ENCODE measurements at places on chromosomes 16 and 17.

DNA sequence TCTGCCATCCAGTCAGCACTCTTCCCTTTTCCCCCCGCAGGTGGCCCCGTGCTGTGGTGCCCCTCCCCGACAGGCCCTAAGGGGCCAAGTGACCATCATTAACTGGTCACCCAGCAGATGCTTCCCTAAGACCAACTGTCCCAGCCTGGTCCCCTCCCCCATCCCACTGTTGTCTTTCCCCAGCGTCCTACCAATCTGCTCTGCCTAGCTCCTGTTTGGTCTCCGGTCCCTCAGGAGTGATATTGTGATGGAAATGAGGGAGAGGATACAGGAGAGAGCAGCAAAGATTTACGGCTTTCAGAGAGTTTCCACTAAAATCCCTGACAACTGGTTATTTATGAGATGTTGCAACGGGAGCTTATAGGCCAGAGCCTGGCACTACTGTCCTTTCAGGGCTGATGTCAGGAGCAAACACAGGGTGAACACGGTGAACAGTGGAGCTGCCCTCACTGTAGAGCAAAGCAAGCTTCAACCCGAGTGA is 1.4 kb upstream of the TTLL6 start:
- DNase-seq: no peak

DNA sequence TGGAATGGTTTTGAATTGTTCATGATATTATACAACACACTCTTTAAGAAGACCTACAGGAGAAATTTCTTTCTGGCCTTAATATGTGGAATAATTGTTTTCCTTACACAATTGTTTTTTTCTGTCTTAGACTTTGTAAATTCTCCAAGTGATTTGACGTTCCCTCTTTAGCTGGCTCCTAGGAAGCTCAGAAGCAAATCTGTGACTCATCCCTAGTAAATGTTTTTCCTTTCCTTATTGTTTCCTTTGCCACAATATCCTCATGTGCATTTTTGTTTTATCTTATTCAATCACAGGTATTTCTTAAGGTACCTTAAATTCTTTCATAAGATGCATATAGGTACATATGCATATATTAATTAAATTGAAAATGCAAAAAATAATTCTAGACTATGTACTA is 13.5 kb downstream of the KIAA0753 start:
- DNase-seq: peak; percentile 64

DNA sequence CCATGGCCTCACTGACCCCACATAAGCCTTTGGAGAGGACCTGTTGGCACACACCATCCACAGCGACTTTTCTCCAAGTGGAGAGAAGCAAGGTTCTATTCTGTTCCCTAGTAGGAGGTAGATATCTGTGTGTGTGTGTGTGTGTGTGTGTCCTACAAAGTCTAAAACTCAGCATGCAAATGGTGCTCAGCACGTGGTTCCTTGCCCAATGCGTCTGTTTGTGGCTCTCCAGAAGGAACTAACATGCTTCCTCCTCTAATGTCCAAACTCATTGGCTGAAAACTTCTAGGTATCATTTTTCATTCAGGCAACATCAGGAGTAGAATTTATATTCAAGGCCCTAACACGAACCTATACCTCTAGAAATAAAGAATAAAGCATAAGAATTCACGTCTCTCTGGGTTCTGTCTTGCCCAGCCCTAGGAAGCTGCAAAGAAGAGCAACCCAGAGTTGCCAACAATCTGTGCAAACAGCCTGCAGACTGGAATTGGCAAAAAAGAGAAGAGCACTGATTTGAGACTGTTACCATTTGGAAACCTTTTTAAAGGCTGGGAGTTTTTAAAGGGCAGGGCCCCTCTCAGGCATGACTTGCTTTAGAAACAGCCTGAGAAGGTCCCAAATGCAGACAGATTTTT is 25.5 kb downstream of the MAP3K14 start:
- DNase-seq: no peak

DNA sequence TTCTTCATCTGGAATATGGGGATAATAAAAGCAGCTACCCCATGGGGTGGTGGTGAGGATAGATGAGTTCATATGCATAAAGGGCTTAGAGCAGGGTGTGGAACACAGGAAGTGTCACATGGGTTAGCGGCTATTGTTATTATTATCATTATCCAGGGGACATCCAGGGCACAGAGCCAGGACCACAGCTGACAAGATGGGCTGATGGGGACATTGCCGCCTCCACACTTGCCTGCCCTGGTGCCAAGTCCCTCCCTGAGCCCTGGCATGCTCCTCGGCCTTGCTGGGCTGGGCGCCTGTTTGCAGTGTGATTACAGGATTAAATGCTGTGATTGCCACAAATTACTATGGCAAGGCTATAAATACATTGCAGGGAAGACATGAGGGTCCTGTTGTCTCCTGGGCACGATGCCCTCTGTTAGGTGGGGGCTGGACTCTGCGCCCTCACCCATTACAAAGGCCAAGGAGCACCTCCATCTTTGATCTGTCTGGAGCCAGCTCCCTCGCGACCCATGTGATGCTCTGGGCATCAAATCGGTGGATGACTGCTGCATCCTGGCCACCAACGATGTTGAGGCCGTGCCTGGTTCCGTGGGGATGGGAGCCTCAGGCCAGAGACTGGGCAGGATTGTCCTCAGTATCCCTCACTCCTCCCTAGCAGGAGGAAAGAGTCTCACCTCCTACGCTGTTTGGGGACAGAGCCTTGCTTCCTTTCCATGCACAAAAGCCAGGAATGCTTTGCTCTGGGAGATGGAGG is 43.2 kb downstream of the PIMREG start:
- DNase-seq: no peak

DNA sequence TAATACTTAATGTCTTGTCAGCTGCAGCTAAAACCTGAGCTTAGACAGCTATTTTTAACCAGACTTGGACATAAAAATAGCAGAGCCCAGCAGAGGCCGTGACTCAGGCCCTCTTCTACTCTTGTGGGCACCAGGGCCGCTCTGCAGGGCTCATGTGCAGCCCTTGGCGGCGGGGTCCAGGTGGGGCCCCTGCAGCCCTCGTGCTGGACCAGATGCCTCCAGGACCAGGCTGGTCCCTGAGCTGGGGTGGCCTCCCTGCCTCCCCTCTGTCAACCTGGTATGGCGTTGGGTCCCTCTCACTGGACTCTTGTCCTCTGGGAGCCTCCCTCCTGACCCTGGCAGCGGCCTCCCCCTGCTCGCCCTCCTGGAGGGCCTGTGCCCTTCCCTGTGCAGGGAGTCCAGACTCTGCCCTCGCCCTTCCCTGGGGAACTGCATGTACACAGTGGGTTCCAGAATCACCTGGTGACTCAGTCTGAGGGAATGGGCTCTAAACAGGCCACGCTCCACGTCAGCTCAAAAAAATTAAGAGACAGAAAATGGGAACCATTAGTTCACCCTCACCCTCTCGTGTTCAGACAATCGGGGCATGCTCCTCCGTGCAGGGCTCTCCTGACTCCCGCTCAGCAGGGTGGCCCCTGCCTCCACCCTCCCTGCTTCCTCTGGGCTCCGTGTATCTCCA is 9.7 kb downstream of the CDK5R1 start:
- peak; percentile 95 for DNase-seq

DNA sequence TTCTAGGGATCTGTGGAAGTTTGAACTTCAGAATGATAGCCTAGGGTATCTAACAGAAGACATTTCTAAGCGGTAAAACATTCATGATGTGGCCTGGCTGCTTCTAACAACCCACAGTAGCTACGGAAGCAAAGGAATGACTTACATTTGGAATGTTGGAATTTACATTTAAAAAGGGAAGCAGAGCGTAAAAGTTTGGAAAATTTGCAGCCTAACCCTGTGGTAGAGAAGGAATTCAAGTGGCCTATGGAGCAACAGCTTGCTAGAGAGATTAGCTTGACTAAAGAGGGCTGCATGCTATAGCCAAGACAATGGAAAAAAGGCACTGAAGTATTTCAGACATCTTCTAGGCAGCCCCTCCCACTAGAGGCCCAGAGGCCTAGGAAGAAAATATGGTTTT is 50.1 kb downstream of the HNF1B start:
- DNase-seq: no peak

- no peak for DNase-seq
Observed at GRCh38 chr16:53043428-53043831, 9.3 kb downstream of the CHD9NB start.

DNA sequence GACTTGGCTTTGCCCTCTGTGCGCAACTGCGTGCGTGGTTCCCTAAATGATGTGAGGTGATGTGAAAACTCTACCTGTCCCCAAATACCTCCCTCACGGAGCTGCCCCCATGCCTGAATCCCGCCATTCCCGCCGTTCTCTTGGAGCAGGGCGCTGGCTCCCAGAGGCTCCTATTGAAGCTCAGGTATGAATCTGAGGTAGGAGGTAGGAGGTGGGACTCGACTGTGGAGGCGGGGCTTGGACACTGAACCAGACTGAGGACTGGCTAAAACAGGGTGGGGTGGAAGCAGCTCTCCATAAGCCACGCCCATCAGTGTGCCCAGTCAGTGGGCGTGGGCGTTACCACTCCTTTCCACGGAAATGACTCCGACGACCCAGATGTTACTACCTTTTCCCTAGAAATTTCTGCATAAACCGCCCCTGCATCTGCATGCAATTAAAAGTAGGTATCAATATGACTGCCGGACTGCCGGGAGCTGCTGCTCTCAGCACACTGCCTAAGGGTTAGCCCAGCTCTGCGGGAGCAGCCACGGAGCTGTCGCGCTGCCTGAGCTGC is 41.0 kb downstream of the FOXL1 start:
- DNase-seq: no peak

- no peak for DNase-seq
Observed at GRCh38 chr17:68016838-68017237, 18.7 kb upstream of the KPNA2 start.

DNA sequence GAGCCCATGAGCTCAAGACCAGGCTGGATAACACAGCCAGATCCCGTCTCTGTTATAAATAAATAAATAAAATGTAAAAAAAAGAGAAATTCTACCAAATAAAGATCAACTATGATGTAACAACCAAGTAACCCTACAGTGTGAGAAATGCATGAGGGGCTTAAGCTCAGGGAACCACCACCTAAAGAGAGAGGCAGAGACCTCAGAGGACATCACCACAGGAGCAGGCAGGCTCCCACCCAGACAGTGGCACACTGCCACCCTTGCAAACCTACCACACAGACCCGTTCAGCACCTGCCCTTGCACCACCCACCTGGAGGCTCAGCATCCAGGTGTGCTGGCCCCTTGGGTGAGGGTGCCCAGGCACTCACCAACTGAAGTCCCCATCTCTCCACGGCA is 45.6 kb downstream of the ANKRD11 start:
- DNase-seq: no peak

DNA sequence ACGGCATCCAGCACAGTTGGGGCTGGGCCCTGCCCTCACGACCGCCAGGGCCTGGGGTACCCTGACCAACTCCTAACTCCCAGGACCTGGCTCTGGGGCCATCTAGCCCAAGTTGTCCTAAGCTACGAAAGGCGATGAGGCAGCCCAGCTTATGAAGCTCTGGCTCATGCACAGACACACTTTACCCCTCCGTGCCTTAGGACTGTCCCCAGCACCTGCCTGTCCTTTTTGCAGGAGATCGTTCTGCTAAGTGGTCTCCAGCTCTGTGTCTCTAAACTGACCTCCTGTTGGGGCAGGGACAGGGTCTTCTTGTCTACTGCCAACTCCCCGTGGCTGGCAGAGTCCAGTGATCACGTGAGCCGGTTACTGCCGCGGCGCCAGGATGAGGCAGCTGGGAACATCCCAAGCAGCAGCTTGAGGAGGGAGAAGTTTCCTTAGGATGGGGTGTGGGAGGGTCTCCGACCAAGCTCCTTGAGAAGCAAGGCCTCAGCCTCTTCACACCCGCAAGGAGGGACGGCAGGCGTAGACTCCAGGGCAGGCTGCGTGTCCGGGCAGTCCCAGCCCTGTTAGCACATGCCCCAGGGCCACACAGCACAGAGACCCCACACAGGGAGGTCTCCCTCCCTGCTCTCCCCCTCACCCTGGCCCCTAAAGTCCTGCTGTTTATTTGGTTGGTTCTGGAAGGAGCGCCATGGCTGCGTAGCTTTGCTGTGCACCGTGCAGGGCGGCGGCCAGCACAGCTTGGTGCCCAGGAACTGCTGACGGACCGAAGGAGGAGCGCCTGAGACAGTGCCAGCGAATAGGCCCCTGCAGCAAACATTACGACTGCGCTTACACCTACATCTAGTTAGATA is 16.4 kb upstream of the METRNL start:
- no peak for DNase-seq

GRCh38 chr16:70433458-70434103 is 5.3 kb downstream of the ST3GAL2 start:
- peak; percentile 82 for DNase-seq

DNA sequence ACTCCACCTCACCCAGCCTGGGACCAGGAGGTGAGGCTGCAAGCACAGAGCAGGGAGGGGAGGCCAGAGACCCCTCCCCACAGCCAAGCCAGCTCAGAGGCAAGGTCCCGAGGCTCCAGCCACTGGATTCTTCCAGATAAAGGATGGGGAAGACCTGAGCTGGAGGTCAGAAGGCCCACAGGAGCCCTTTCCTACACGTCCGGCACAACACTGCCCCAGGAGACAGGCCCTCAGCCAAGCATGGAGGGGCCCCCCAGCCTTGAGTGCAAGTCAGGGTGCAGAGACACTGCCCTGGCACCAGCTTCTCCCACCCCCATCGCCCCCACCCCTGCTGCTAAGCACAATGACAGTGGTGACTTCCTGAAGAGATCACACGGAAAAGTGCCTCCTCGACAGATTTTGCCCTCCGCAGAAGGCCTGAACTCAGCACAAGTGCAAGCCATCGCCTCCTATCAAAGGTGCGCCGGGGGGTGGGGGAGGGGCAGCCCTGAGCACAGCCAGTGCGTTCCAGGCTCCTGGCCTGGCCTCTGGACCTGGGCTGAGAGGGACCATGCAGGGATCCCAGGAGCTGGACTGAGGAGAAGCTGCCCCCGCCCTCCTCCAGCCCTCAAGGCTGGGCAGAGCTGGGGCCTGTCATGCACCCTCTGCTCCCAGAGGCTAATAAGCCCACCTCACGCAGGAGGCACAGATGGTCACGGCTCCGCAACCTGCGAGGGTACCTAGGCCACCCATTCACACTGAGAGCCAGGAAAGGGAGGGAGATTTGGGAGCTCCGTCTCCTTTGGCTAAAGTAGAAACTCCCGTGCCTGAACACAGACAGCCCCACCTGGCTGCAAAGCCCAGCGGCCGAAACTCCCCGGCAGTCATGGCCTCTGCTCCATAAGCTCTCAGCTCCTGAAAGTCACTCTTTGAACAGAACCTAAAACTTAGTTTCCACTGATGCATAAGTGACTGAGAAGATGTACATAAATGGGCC is 2.7 kb downstream of the MAFG start:
- no peak for DNase-seq

- peak; percentile 8 for DNase-seq
Observed at GRCh38 chr17:27862004-27862403, 31.2 kb downstream of the LYRM9 start.

DNA sequence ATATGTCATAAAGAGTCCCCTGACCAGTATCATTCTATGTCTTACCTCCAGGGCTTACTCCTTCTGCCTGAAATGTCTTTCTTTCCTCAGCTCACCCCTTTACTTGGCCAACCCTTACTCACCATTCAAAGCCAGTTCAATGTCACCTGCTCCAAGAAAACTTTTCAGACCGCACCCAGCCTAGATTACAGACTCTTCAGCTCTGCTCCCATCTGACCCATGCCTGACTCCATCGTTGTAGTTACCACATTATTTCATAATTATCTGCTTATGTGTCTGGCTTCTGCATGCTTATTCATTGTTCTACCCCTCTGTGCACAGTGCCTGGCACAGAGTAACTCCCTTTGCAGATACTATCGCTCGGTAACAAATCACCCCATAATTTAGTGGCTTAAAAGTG is 62.5 kb upstream of the TOB1 start:
- no peak for DNase-seq

- DNase-seq: peak; percentile 22
Observed at GRCh38 chr17:33674685-33675084, 381.6 kb upstream of the ASIC2 start.

Data from ELR (cell line).